ENCODE measurements at places on chromosomes 3 and 15.

- no peak for DNase-seq
Measured at GRCh38 chr3:133448478-133449122, 48.7 kb downstream of the BFSP2 start.

DNA sequence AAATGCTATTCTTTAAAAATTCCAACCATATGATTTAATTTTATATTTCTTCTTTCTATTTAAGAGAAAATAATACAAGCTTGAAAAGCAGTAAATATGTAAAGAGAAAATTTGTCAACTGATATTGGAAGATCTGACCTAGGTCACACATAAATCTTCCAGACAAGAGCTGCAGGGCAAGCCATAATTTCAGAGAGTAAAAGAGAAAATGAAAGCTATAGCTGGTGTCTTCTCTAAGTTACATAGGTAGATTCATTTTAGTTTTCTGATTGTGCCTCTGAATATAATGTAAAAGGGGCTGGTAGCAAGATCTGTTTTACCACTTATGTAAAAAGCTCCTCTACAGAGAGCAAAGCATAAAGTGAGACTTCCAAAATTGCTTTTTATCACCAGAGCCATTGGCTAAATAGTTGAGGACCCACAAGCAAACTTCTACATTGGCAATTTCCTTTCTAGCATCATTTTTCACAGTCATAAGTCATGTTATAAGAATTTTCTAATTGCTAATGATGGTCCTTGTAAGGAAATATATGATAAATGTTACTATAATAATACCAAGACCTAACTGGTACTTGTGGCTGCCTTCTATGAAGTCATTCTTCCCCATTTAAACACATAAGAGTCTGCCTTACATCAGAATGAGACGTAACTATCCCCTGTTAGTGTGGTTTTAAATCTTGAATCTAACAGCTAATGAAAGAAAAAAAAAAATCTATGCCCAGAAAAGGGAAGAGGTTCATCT is 80.8 kb upstream of the SKOR1 start:
- DNase-seq = no peak

DNA sequence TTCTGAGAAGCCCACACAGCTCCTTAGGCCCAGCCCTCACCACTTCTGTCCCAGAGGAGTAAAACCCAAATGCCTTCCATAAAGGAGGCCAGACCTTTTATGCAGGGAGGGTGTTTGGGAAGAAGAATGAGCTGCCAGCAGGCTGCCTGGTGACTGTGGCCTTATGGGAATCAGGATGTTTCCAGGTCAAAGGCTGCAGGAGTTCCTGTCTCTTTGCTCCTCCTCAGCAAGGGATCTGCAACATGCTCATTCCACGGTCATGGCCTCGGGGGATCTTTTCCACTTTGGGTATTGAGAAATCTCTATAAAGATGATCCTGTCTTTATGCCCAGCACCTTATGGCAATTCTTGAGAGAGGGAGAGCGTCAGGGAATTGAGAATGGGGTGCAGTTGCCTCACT is 25.2 kb upstream of the MAGEF1 start:
- no peak for DNase-seq

DNA sequence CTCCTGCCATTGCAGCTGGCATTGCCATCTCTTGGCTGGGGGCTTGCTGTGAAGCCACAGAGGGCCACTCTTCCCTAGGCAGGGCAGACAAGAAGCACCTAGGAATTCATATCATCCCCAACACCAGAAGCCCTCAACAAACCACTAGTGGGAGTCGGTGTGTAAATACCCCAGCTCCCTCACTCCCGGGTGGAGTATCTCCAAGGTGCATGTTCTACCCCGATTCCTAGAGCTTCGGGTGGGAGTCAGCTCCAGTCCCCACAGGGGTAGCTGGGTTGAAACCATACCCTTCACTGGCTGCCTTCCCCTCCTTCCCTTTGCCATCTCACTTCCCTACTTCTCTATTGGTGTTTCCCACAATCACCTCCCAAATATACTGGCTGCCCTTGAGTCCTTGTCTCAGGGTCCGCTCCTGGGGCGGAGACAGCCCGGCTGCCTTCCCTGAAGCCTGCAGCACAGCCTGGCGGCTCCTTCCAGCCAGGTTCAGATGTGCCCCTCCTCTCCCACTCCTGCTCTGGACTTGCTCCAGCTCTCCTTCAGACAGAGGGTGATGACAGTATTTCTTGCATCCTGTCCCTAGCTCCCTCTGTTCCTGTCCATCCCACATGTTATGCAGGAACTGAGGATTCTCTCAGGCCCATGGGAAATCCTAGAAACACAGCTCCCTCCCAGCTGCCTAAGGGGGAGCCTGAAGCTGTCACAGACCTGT is 33.3 kb downstream of the FAM3D start:
- no peak for DNase-seq

DNA sequence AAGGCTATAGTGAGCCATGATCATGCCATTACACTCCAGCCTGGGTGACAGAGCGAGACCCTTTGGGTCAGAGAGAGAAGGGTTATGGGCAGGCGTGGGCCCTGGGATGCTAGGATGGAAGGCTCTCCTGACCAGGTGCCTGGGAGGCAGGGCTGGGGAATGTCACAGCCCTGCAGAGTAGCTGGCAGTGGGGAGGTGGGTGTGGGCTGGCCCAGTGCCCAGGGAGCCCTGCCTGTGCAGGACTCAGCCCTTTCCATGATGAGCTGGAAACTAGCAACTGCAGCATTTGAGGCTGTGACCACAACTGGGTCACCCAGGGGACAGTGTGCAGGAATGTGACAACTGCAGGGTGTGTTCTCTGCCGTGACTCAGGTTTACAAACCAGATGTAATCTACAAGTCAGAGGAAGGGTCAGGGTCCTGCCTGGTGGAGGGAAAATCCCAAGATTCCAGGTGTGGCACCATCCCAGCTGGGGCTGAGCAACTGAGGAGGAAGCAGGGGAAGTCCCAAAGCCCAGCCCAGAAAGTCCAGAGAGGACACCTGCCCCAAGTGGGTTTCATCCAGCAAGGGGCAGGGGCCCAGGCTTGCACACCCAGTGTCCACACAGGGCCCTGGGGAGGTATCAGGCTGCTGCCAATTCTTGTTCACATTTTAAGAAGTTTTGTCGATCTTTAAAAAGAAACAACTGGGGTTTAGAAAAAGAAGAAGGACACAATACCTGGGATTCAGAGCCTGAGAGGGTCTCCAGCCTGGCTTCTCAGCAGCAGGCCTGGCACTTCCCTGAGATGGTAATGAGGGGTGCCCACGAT is 45.5 kb downstream of the SLC28A1 start:
- DNase-seq = no peak

DNA sequence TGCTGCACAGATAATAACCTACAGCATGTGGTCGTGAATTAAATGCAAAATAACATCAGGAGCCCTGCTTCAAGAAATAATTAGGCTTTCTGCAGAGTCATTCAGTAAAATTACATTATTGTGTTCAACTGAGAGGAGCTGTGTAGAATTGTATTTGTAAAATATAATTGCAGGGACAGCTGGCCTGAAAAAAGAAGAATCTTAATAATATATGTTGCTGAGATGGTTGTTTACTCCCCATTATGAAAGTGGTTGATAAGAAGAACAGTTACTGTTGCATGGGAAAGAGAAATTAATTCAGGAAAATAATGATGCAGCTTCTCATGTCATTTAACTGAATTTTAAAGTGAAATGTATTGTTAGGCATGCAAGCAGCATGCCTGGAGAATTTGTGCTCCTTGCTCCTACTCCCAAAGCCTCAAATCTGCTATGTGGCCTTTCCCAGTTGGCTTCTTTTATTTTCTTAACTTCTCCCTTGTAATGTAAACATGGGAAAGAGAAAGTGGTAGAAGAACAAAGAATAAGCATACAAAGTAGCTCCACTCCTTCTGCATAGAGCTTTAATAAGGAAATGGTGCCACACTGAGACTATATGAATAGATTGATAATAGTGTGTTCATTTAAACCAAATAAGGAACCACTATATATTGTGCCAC is 100.1 kb downstream of the VGLL3 start:
- no peak for DNase-seq

GRCh38 chr3:128317101-128317697 is 149.5 kb downstream of the DNAJB8 start:
- DNase-seq = no peak

DNA sequence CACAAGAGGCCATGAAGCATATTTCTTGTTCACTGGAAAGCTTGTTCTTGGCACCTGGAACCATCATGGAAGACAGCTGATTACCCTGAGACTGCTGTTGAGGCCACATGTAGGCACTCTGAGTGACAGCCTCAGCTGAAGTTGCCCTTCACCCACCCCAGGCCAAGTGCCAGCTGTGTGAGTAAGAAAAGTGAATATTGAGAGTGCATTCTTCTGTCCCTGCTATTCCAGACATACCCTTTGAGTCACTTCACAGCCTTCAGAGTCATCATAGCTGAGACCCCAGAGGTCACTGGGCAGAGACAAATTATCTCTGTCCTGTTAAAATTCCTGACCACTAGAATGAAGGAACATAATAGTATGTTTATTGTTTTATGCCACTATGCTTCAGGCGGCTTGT is 79.6 kb downstream of the NFKBIZ start:
- DNase-seq = no peak

- no peak for DNase-seq
Measured at GRCh38 chr15:70853318-70853972, 512 bp downstream of the LARP6 start.

DNA sequence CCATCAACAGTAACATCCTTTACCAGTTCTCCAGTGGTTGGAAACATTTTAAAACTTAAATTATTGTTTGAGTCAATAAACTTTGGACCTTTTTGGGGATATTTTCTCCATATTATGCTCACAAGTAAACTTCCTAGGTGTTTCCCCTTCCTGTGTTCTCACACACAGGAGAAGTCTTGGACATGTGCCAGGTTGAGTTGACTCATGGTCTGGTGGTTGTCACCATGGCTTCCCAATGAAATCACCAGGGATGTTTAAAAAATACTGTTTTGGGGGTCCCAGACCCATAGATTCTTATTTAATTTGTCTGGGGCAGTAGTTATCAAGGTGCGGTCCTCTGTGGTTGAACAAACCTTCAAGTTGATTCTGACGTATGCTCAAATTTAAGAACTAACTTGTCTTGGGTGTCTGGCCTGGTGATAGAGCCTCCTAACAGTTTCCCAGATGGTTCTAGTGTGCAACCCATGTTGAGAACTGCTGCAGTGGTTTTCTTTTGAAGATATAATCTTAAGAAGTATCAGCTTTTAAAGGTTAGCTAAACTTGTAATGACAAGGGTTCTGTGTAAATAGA is 291.8 kb downstream of the EDEM1 start:
- DNase-seq = no peak

All from SK-N-MC (cell line).